ENCODE measurements at places on chromosomes 2 and 18. TPM values are rescaled to one million over a fixed set of nuclear protein-coding genes. Genes with fewer than 3 reads are reported as not detected.

The POMC gene
- 0.49 TPM for total RNA-seq

The CNGA3 gene
- 2.5 TPM for total RNA-seq

The MC4R gene
- total RNA-seq = 1.2 TPM

The CETN1 gene
- total RNA-seq = not detected

The GAL3ST2 gene
- 0.74 TPM for total RNA-seq

The NT5C1B gene
- total RNA-seq = not detected

The KYNU gene
- under 0.01 TPM for total RNA-seq

The NEU4 gene
- 1.5 TPM for total RNA-seq

The HSBP1L1 gene
- total RNA-seq = 1.5 TPM

The LYPD6 gene
- 8.1 TPM for total RNA-seq

The PROM2 gene
- 0.98 TPM for total RNA-seq

The HRH4 gene
- total RNA-seq = not detected

The ACP1 gene
- 76.2 TPM for total RNA-seq

The EFHD1 gene
- 2.7 TPM for total RNA-seq

The SIGLEC15 gene
- total RNA-seq = not detected

The RGPD3 gene
- total RNA-seq = 0.98 TPM

The LHCGR gene
- 0.74 TPM for total RNA-seq

The ANKRD62 gene
- total RNA-seq = not detected

The TNFAIP6 gene
- 0.25 TPM for total RNA-seq

The GREB1 gene
- total RNA-seq = 3.0 TPM

The IL36G gene
- total RNA-seq = not detected

The PAX3 gene
- 0.49 TPM for total RNA-seq

The RAB1A gene
- 97.1 TPM for total RNA-seq

The TRIB2 gene
- total RNA-seq = 67.9 TPM

The FEV gene
- total RNA-seq = not detected

The B4GALT6 gene
- 6.4 TPM for total RNA-seq

The CSRNP3 gene
- 184 TPM for total RNA-seq

The LBX2 gene
- not detected for total RNA-seq

The GALNT5 gene
- total RNA-seq = under 0.01 TPM

The FAP gene
- total RNA-seq = 2.0 TPM

The SERPINB4 gene
- total RNA-seq = not detected

The GPR45 gene
- 1.7 TPM for total RNA-seq

The GPR55 gene
- not detected for total RNA-seq

The FBLN7 gene
- 2.5 TPM for total RNA-seq

The RHBDD1 gene
- total RNA-seq = 14.5 TPM

The GPR75 gene
- 15.0 TPM for total RNA-seq

The LGALSL gene
- 38.4 TPM for total RNA-seq

The GDF7 gene
- under 0.01 TPM for total RNA-seq

The SLC4A3 gene
- total RNA-seq = 22.9 TPM

The MOCOS gene
- 0.25 TPM for total RNA-seq

The STAT4 gene
- 3.0 TPM for total RNA-seq

The SCG2 gene
- total RNA-seq = 81.9 TPM

The PTGR3 gene
- total RNA-seq = 15.5 TPM

The TMEM247 gene
- total RNA-seq = not detected

The GKN1 gene
- total RNA-seq = 2.0 TPM

The DCDC2C gene
- 0.49 TPM for total RNA-seq

Data from temporal lobe (tissue), 4 donors.